Hematopoietic multipotent progenitor cell treated with erythropoietin and hydrocortisone succinate and interleukin-3 and kit ligand, for 15 days (in vitro differentiated cells): ENCODE measurements at places on chromosomes 16 and 17.
A peak's percentile ranks its signal among the peaks of the same experiment; 100 is the strongest.

GRCh38 chr17:5050278-5050677, 15.1 kb upstream of the SLC52A1 start:
- no peak for DNase-seq

DNA sequence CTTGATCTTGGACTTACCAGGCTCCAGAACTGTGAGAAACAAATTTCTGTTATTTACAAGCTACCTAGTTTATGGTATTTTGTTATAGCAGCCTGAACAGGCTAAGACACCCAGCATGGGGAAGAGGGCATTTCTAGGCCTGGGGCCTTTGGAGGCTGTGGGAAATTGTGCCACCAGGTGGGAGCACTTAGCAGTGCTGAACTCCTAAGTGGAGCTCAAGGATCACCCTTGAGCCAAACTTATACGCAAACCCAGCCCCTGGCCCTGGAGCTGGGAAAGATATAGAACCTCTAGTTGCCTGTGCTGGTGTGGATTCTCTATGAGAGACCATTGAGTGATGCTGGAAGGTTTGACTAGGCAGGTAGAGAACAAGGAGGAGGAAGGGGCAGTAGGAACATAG, 36.1 kb downstream of the MIS12 start:
- no peak for DNase-seq

- DNase-seq, result no peak
These were observed 74.1 kb downstream of the SOCS1 start for GRCh38 chr16:11181899-11182279.

GRCh38 chr16:1610071-1610898, 1.6 kb downstream of the IFT140 start:
- peak; percentile 87 for DNase-seq
